ENCODE measurements at places on chromosomes 5 and 9.
A peak's percentile ranks its signal among the peaks of the same experiment; 100 is the strongest.

GRCh38 chr9:91029650-91030361 is 228.2 kb downstream of the SYK start:
- DNase-seq: no peak

- DNase-seq: no peak
Measured at GRCh38 chr9:80127920-80128319, 556.2 kb downstream of the TLE4 start.

DNA sequence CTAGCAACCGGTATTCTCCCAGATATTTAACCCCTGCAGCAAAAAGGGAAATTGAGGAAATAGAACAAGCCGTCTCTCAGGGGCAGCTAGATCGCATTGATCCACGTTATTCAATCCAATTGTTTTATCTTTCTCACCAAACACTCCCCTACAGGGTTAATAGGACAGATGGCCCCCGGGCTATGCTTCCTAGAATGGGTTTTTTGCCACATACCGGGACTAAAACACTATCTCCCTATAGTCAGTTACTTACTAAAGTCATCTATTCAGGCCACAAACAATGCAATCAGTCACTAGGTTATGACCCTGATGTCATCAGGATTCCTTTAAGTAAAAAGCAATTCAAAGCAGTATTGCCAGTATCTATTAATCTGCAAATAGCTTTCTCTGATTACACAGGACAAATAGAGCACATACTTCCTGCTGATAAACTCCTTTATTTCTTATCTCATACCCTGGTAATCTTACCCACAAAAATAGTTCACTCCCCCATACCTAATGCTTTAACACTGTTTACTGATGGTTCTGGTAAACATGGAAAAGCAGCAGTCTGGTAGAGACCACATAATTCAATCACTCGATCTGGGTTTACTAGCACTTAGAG is 159.0 kb downstream of the CPLANE1 start:
- no peak for DNase-seq

DNA sequence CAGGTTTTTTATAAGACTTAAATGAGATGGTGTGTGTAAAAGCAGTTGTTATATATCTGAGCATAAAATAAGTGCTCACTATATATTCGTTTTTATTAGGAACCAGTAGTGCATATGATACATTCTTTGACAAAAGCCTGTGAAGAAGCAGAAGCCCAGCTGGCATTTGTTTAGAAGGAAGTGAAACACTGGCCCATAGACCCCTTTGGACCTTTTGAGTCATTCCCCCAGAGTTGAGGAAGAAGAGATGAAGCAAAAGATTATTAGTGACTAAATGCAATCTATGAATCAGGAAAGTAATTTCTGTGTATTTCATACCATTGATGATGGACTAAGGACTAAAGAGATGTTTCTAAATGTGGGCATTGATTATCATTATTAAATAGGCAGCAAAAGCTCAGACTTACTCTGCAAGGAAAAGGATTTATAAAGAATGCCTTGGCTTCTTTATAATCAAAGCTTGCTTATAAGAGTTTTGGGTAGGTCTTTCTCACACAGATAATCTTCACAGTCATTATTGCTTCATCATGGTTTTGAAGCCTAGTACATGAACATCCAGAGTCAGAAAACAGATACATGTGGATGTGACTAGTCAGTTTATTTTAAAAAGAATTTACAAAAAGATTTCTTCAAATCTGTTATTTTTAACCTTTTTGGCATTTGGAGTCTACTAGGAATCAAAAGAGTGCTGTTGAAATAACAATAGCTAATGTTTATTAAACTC is 16.9 kb upstream of the FER start:
- DNase-seq: peak; percentile 31

- DNase-seq: no peak
Measured at GRCh38 chr9:124038239-124038638, 26.7 kb downstream of the LHX2 start.

- DNase-seq: no peak
Measured at GRCh38 chr5:56813302-56813701, 2.0 kb upstream of the MAP3K1 start.

- DNase-seq: no peak
Measured at GRCh38 chr9:114366334-114367128, 21.3 kb downstream of the AKNA start.

- no peak for DNase-seq
Measured at GRCh38 chr5:54301220-54301619, 9.2 kb downstream of the ARL15 start.

DNA sequence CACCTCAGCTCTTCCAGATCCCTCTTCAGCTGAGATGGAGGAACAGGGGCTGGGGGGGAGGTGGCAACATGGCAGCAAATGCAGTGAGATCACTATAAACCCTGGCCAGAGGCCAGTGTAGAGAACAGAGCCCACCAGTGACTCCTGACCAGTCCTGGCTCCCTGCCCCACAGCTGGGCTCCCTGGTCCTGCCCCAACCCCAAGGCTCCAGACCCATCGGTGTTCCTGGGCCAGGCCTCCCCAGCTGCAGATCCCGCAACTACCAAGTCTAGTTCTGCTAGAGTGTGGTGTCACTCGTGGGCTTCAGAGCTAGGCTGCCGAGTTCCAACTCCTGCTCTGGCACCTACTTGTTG is 16.8 kb downstream of the AKNA start:
- DNase-seq: peak; percentile 94

GRCh38 chr9:134363450-134363849 is 37.2 kb downstream of the RXRA start:
- DNase-seq: no peak

DNA sequence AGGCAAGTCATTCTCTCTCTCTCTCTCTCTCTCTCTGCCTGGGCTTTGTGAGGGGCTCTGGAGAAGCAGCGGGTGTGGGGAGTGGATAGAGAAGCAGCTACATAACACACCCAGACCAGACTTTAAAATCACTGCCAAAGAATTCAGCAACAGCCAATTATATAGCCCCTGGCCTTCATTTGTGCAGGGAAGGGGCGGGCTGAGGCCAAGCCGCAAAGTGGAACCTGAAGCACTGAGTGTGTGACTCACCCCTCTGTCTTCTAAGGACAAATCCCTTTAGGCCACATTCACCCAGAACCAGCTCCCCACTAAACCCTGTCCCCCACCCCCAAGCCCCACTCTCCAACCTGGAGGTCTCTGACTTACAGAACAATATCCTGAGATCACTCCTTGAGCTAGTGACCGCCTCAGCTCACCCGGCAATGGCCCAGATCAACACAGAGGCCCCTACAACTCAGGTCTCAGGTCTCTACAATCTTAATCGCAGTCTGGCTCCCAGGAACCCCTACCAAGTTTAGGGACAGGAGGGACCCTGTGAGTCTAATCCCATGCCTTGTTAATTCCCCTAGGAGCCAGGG is 6.0 kb downstream of the B4GALT1 start:
- no peak for DNase-seq

- no peak for DNase-seq
Measured at GRCh38 chr9:68867066-68867465, 146.8 kb downstream of the PRKACG start.

GRCh38 chr5:140012443-140012842 is 30.7 kb downstream of the NRG2 start:
- no peak for DNase-seq

DNA sequence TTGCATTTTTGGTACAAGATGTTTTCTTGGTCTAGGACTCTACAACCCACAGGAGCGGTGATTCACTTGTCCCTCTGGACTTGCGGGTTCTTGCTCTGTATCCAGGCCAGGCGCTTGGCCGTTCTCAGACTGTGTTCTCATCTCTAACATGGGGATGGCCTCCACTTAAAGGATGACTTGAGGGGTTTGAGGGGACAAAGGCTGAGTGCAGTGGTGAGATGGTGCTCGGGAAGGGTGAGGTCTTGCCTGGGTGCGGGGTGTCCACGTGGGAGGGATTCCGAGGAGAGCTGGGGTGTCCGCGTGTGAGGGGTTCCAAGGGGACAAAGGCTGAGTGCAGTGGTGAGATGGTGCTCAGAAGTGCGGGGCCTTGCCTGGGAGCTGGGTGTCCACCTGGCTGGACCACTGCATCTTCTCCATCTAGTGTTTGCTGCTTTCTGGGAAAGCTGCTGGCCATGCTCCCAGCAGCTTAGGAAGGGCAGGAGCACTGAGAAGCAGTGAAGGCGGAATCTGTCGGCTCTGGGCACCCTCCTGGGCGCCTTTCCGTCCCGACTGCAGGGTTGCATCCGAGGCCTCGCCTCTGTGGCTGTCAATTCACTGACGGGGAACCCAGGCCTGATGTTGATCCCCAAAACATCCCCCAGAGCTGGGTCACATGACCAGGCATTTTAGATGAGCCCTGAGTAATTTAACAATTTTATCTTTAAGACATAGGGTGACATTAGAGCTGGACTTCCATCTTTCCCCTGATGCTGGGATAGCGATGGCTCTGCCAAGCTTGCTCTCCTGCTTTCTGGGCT is 280.5 kb upstream of the IRX4 start:
- DNase-seq: no peak

- DNase-seq: no peak
Measured at GRCh38 chr5:112886975-112887374, 25.9 kb downstream of the SRP19 start.

- no peak for DNase-seq
Measured at GRCh38 chr5:65577141-65577540, 14.0 kb downstream of the PPWD1 start.

GRCh38 chr5:109929911-109930310 is 240.2 kb downstream of the MAN2A1 start:
- DNase-seq: no peak

- no peak for DNase-seq
Measured at GRCh38 chr5:39698838-39699560, 274.2 kb upstream of the DAB2 start.

DNA sequence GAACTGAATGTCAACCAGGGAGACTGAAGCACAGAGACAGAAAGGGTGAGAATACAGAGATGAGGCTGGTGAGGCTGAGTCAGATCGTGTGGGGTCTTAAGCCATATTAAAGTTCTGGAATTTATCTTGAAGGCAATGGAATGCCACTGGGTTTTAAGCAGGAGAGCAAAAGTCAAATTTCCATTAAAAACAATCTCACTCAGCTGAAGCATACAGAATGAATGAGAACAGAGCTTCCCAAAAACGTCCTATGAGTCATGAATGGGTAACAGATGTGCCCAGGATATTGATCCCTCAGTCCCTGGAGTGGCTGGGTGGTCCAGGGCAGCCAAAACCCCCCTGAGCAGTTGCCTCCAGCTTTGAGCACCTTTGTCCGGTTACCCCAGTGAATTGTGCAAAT is 44.9 kb downstream of the PFDN1 start:
- DNase-seq: no peak

DNA sequence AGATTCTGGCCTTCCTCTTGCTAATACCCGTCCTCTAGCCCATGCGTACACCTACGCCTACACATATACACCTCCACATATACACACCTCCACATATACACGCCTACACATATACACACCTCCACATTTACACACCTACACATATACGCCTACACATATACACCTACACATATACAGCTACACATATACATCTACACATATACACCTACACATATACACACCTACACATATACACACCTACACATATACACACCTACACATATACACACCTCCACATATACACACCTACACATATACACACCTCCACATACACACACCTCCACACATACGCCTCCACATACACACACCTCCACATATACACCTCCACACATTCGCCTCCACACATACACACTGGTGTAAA is 27.2 kb downstream of the AK3 start:
- no peak for DNase-seq

DNA sequence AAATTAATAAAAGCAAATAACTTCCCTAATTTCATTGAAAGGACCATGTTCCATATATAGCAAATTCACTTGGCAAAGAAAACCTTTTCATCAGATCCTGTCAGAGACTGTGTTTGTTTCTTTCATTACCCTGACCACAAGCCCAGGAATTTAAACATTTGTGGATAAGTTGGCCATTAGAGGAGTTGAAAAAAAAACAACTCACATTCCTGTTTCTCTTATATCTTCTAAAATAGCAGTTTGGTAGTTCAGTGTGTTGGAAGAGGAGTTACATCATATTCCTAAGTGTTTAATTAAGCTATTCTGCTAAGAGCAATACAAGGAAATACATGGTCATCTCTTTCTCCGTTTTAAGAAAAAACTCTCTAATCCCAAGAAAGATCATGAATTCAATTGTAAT is 505.6 kb downstream of the TLE1 start:
- DNase-seq: no peak

- no peak for DNase-seq
Measured at GRCh38 chr5:17218353-17219005, 1.0 kb downstream of the BASP1 start.

DNA sequence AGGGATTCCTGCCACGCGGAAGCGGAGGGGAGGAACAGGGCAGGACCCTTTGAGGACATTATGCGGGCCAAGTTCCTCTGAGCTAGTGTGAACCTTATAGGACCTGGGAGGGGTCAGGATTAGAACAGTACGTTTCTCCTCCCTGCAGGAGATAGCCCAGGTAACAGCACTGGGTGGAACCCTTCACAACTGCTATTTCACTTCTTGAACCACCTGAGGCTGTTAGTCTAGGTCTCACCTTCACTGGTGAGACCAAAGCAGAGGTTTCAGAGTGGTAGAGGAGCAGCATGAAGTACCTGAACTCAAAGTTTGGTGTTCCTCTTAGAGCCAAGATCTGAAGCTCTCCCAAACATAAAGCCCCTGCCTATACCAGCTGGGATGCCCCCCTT is 832 bp downstream of the EIF4EBP3 start:
- DNase-seq: no peak

- DNase-seq: no peak
Measured at GRCh38 chr9:38718148-38718547, 1.8 kb downstream of the FAM240B start.

- DNase-seq: no peak
Measured at GRCh38 chr5:103101079-103101750, 18.7 kb downstream of the GIN1 start.

DNA sequence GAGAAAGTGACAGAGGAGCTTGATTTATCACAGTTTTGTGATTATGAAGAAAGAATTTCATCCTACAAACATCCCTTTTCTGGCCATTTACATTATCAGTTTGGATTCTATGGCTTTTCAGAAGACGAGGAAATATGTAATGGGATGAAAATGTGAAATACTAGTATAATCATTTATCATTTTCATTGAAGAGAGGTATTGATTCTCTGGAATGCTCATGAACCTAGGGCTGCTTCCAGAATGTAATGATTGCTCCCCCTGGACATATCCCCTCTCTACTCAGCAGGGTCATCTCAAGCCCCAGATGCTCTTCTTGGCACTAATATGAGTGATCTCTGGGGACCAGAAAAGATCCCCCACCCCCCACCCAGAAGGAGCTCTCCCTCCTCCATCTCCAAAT is 106.7 kb upstream of the ZNF618 start:
- DNase-seq: no peak

Data from globus pallidus (tissue), 1 donor.